IPS-NIHi11 (cell line): ENCODE measurements at places on chromosomes 4 and X.

- no peak for DNase-seq
These were observed 227.3 kb upstream of the GIMD1 start for GRCh38 chr4:106595906-106596305.

DNA sequence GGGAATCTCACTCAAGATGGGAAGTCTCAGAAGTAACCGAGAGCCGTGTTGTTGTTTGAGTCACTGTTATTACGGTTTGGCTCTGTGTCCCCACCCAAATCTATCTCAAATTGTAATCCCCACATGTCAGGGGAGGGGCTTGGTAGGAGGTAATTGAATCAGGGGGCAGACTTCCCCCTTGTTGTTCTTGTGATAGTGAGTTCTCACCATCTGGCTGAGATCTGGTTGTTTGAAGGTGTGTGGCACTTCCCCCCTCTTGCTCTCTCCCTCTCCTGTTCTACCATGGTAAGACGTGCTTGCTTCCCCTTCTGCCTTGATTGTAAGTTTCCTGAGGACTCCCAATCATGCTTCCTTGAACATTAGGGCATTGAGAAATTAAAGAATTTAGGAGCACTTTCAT lies 37.0 kb downstream of the HAND2 start:
- no peak for DNase-seq

DNA sequence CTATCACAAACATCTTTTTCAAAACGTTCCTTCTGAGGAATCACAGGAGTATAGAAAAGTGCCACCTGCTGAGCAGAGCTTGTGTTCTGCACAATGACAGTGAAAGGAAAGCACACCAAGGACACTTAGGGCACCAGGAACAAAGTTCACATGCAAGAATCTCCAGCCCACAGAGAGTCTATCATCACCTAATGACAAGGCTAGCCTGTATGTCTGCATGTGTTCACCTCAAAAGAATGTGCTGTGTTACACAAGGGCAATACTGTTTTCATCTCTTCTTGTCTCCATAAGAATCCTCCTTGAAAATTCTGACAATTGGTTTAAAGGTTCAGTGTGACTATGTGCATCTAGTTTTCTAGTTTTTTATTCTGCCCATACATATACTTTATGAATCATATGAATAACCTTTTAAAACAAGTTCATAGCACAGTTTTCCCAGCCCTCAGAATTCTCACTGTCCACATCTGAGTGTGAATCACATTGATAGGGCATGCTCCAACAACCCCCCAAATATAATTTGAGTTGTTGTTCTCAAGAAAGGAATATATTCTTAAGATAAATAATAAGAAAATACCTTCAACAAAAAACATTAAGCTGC lies 118.0 kb downstream of the PWWP3B start:
- DNase-seq, result no peak

DNA sequence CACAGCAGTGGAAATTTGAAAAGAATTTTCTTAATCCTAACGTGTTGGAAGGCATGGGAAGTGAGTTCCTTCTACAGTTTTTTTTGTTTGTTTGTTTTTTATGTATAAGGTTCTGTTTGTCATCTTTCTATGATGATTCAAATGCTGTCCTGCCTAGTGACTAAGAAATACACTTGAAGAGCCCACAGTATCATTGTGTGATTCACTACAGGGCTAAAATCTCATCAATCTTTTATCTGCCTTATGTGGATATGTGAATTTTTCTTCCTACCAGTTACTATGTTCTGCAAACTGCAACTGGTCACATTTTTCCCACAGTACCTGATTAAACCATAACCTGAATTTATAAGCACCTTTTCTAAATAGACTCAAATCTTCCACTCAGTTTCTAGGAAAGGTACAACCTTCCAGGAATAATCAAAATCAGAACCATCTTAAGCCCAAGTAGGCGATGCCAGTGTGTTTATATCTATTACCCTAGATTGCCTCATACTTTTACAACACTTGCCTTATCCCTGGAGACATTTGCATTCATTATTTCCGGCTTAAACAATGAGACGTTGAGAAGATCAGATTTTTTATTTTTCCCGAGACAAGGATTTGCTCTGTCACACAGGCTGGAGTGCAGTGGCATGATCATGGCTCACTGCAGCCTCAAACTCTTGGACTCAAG lies 214.6 kb upstream of the GALNT7 start:
- DNase-seq, result no peak

- DNase-seq, result no peak
These were observed 132.4 kb downstream of the RASL11B start for GRCh38 chr4:52994567-52994966.

GRCh38 chr4:142021181-142021580 lies 384.8 kb downstream of the IL15 start:
- no peak for DNase-seq

GRCh38 chr4:74764119-74764518 lies 30.2 kb downstream of the BTC start:
- no peak for DNase-seq
